ENCODE measurements at places on chromosomes 3 and 15.

DNA sequence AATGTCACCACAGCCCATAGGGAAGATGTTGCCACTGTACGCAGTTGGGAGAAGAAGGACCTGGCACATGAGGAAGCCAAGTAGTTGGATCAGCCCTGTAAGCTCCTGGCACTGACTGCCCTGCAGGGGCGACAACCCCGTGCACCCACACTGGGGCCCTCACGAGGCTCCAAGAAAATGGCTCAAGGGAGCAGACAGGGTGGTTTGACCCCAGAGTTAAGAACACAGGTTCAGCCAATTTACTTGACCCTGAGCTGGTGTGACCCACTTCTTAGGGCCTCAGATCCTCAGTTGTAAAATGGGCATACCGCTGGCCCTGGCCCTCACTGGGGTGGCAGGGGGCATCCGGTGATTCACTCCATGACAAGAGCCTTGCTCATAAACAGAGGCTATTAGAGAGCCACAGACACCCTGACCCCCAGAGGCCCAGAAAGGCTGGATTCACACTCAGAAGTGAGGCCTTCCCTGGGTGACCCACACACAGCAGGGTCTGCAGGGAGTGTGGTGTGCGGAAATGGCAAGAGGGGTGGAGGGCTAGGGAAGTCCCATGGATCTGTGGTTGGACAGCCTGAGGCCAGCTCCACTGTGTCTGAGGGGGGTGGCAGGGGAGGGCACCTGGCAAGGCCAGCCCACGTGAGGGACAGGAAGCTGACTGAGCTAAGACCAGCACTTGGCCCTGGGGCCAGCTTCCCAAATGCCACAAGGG is 1.7 kb upstream of the HHATL start:
- no peak for DNase-seq

- DNase-seq, result no peak
These were observed 33.9 kb downstream of the RARB start for GRCh38 chr3:25461946-25462345.

GRCh38 chr15:70722266-70723121 is 40.9 kb downstream of the UACA start:
- DNase-seq, result no peak

DNA sequence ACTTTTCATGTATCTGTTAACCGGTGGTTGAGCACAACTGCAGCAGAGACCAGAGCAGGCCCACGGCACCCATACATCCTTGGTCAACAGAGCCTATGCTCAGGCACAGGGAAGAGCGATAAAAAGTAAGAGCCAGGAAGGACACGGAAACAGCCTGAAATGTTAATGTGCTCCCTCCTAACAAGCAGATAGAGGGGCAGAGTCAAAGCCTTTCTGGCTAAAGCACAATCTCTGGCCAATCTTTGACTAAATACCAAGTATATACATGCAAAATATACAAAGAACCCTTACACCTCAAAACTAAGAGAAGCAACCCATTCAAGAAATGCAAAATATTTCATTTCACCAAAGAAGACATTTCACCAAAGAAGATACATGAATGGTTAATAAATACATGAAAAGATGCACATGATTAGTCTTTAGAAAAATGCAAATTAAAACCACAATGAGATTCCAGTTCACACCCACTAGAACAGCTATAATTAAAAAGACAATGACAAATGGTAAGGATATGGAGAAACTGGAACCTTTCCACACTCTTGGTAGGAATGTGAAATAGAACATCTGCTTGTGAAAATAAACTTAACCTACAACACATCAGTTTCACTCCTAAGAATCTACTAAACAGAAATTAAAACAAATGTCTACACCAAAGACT is 88.0 kb downstream of the OSBPL10 start:
- DNase-seq, result no peak

DNA sequence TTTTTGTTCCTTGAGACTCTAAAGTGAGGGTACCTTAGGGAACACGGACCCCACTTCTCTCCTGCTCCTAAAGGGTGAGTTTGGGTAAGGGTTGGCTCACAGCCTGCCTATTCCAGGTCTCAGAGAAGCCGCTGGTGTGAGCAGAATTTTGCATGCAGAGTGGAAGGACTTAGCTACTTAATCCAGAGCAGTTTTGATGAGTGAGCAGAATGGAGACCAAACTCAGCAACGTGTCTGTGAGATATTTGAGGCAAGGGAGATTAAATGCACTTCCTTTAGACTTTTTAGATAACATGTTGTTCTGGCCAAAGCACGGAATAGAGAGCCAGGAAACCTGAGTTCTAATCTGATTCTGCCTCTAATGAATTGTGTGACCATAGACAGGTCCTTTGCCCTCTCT is 5.1 kb downstream of the SLC24A1 start:
- no peak for DNase-seq

GRCh38 chr15:101053261-101053660 is 134.1 kb downstream of the LRRK1 start:
- DNase-seq, result no peak

DNA sequence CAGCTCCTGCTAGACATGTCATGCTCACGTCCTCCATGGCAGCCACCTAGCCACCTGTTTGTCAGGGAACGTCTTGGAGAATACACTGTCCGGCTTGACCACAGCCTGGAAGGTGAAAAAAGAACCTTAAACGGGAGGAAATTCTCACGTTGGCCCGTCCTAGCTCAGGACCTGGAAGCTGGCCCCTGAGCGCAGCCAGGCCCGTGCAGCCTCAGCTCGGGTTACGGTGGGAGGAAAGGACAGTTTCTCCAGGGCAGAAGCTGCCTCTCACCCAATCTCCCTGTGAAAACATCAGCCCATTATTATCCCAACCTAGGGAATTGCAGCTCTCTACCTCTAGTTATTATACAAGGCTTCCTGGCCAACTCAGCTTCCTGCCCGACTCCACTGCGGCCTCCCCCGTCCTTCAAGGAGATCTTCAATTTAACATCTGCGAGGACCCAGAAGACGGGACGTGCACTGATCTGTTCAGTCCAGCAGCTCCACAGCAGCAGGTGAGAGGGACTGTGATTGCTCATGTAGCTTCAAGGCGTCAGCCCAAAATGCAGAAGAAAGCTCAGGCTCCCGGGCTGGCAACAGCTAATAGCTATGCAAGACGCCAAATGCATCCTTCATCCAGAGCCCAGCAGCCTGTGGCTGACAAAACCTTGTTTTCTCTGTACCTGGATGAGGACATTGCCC is 84.7 kb downstream of the ADAMTS17 start:
- DNase-seq, result no peak

DNA sequence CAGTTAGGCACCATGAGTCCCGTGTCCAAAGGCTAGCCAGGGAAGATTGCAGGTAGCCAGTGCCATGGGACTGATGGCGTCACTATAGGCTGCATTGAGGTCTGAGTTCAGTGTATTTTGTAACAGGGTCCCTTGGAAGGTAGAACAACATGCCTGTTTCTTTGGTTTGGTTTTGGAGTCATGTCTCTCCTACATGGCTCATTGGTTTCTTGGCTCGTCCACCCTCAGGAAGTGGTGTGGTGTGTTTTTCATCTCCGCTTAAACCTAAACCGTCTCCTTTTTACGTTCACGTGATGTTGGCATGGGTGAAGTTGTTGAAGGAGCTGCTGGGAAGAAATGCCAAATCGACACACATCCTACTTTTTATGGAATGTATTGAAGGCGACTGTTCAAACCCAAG is 71.6 kb downstream of the FLNB start:
- DNase-seq, result no peak

GRCh38 chr3:163071713-163072112 is 1575.1 kb downstream of the OTOL1 start:
- DNase-seq, result no peak
